ENCODE measurements at places on chromosomes 1 and 21.

DNA sequence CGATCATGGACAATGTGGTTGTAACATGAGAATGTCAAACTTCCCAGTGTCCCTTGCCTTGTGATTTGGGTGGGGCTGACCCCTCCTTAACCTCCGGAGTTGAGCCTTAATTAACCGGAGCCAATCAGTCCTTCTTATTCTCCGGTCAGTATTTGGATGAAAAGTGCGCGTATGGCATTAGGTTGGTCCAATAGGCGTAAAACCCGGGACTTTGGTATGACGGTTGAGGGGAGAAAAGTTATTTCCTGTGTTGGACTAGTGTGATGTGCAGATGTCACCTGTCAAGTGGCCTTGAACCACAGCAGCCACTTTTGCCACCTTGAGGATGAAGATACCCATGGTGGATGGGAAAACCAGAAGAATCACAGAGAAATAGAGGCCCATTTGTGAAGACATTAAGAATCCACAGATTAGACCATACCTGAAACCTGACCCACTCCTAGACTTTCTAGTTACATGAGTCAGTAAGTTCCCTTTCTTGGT, 5.1 kb downstream of the PAFAH2 start:
- no peak for DNase-seq

DNA sequence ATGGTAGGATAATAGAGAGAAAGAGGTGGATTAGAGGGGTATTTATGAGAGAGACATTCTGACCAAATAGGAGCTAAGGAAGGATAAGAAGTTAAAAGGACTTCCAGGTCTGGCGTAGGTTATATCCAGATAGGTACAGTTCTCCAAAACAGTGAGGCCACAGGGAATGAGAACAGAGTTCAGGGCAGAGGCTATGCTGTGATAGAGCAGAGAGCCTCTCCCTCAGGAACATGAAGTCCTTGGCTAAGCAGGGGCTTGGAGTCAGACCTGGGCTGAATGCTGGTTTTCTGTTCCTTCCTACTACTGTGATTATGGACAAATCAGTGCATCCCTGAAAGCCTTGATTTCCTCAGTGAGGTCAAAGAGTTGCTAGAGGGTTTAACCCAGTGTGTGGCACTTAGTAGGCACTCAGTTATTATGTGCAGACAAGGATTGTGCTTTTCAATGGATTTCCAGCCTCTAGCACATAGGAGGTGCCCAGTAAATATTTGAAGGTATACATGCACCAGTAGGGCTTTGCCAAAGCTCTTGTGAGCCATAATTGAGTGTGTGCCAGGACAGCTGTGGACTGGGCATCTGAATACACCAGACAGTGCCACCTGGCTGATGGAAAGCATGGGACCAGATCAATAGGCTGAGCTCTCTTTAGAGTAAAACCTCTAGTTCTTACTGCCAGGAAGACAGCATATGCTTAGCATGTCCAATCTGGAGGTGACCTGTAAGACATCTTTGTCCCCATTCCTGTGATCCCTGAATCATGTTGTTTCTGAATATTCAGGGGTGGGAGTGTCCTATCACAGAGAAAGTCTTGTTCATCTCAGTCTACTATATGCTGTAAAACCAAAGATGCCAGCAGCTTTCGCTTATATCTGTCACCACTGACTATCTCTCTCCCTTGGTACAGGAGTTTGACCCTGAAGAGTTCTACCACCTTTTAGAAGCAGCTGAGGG, 111.1 kb downstream of the PIK3R3 start:
- no peak for DNase-seq

GRCh38 chr1:28087614-28088167, 719 bp downstream of the EYA3 start:
- DNase-seq: no peak

- no peak for DNase-seq
Measured at GRCh38 chr1:219317762-219318353, 144.2 kb downstream of the LYPLAL1 start.

- no peak for DNase-seq
Measured at GRCh38 chr1:46394872-46395465, 852 bp downstream of the FAAH start.

DNA sequence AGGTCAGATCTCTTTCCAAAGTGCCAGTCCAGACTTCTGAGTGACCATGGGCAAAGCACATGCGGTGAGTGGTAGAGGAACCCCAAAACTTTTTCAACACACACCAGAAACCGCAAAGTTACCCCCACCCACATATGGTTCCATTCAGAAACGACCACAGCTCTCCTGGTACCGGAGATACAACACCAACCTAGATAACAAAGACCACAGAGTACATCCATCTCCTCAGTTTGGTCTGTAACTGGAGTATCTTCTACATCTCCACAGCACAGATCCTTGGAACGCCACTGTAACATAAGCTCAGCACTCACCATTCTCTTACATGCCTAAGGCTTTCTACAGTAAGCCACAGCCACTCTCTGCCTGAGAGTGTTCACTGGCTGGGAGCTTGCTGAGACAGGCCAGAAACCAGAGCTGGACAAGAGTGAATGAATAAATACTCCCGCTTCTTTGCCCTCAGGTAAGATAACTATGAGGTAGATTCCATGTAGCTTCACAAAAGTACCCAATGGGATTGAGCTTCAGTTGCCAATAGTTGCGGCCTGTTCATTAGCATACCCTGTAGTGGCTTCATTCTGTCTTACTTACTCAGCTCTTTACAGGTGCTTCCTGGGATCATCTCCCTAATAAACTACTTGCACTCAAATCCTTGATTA, 81.8 kb downstream of the SMYD3 start:
- no peak for DNase-seq

DNA sequence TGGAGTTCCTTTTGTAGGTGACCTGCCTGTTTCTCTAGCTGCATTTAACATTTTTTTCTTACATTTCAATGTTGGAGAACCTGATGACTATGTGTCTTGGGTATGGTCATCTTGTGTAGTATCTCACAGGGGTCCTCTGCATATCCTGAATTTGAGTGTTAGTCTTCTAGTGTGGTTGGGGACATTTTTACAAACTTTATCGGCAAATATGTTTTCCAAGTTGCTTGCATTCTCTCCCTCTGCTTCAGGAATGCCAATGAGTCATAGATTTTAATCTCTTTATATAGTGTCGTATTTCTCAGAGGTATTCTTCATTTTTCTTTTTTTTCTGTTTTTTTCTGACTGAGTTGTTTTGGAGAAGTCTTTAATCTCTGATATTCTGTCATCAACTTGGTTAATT, 684.0 kb downstream of the NCAM2 start:
- peak; percentile 41 for DNase-seq

DNA sequence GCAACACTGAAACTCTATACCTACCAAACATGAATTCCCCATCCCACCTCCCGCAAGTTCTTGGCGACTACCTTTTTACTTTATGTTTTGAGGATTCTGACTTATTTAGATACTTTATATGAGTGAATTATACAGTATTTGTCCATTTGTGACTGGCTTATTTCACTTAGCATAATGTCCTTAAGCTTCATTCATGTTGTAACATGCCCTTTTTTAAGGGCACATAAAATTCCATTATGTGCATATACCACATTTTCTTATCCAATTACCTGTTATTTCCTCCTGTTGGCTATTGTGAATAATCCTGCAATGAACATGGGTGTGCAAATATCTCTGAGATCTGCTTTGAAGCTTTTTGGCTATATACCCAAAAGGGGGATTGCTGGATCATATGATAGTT, 22.0 kb upstream of the CHIT1 start:
- DNase-seq: no peak

DNA sequence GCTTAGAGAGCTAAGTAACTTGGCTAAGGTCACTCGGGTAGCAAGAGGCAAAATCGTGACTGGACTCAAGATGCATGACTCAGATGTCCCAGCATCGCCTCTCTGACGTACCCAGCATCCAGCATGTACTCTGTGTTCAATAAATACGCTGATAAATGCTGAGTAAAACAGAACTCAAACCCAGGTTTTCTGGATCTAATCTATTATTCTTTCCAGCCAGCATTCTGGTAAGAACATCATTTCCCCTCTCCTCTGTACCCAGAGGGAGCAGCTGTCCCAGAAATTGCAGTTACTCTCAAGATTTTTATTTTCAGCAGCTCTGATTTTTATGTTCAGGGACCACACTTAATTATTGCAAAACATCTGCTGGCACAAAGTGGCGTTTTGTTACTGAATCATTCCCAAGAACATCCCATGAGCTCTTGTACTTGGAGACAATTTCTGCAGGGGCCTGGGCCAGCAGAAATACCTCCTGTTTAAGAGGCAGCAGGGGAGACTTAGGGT, 249.0 kb downstream of the PRDM2 start:
- DNase-seq: no peak

DNA sequence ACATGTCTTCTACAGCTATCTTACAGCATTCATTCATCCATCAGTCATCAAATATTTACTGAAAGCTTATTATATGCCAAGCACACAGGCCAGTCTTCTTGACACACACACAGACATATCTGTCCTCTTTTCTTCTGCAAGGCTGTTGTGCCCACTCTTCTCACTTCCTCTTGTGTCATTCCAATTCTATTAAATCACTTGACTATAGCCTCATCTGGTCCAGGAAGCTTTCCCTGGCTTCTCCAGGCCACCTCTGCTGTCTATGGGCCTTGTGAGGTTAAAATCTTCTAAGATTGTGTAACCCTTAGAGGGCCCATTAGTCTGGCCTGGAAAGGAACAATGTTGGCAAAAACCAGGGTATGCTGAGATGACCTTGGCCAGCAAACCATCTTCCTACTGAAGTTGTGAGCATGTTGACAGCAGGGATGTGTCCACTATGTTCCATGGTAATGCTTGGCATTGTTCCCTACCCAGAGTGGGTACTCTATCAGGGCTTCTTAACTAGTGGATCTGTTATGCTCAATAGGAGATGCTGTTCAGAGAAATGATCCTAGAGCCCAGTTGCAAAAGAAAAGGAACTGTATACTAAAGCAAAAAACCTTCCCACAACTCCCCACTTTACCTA, 5.3 kb downstream of the TRAF3IP3 start:
- no peak for DNase-seq

- no peak for DNase-seq
Measured at GRCh38 chr21:38350684-38351083, 93.9 kb downstream of the KCNJ15 start.

GRCh38 chr1:230148126-230148652, 81.2 kb downstream of the GALNT2 start:
- DNase-seq: no peak

GRCh38 chr1:58883888-58884482, 100.1 kb upstream of the JUN start:
- no peak for DNase-seq

GRCh38 chr1:90200646-90201205, 205.8 kb downstream of the ZNF326 start:
- DNase-seq: no peak

DNA sequence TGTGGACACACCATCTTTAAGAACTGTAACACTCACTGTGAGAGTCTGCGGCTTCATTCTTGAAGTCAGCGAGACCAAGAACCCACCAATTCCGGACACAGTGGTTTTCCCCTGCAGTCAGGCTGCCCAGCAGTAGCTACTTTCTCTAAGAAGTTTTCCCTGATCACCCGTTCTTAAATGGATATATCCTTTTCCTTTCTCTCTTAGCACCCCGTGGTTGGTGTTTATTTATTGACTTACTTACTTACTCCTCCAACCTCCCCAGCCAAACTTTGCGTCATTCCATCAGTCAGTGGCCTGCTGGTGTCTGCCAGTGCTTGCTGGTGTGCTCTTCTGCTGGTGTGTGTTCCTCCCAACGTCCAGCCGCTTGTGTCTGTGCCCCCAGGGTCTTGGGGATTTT, 264.8 kb downstream of the GPR52 start:
- DNase-seq: no peak

GRCh38 chr1:26468911-26469310, 3.3 kb upstream of the HMGN2 start:
- no peak for DNase-seq

- DNase-seq: no peak
Measured at GRCh38 chr1:229303855-229304254, 32.9 kb downstream of the RAB4A start.

DNA sequence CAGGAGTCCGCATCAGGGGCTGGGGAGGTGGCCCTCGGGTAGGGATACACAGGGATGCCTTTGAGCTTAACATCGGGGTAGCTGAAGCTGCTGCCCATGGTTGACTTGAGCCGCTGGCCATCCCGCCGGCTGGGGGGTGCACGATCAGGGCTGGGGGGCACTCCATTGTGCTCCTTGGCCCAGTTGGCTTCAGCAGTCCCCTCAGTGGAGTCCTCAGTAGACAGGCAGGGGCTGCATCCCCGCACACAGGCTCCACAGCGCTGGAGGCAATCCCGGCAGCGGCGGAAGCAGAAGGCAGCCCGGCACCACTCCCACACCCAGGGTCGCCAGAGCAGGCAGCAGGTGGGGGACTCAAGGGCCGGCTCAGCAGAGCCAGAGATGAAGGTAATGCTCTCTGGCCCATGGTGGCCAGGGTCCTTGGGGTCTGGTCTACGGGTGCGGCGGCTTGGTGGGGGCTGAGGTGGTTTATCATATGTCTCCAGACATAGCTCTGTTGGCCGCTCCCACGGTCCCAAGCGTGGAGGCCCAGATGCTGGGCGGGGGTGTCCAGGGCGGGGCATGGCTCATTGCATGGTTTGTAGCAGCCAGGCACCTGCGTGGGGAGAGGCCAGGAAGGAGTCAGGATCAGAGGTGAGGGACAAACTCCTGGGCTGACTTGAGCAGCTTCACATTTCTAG, 8.3 kb downstream of the KDF1 start:
- no peak for DNase-seq

GRCh38 chr1:161905269-161905884, 118.3 kb downstream of the OLFML2B start:
- no peak for DNase-seq

- DNase-seq: no peak
Measured at GRCh38 chr1:106502659-106503058, 553.8 kb upstream of the PRMT6 start.

- DNase-seq: no peak
Measured at GRCh38 chr1:28501925-28502324, 3.9 kb upstream of the RCC1 start.

- DNase-seq: no peak
Measured at GRCh38 chr21:34846601-34847112, 177.9 kb downstream of the CLIC6 start.

GRCh38 chr1:61523893-61524605, 200.9 kb downstream of the TM2D1 start:
- DNase-seq: no peak

- DNase-seq: no peak
Measured at GRCh38 chr1:59685666-59686065, 129.1 kb upstream of the HOOK1 start.

- DNase-seq: no peak
Measured at GRCh38 chr1:53272349-53272748, 34.0 kb upstream of the MAGOH start.

DNA sequence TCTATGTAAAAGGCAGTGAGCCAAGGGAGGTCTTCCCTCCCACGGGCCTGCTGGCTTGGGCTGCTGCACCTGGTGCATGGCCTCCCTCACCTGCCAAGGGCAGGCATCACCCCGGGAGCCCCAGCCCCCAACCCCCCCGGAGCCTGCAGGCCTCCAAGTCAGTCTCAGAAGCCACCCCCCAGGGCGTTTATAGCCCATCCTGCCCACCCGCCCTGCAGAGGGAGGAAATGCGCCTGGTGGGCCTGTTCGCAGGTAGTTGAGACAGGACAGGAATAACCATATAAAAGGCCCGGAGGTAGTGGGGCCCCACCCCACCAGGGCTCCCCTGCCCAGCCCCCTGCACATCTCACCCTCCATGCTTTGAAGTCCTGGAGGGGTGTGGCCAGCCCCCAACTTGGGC, 18.2 kb upstream of the ARF1 start:
- no peak for DNase-seq

GRCh38 chr1:81873946-81874345, 73.2 kb downstream of the ADGRL2 start:
- DNase-seq: no peak
